ENCODE measurements at places on chromosomes 13 and 19.

- no peak for DNase-seq
Measured at GRCh38 chr13:66069570-66069969, 1160.6 kb downstream of the PCDH9 start.

GRCh38 chr13:21176982-21177284 lies 475 bp downstream of the MRPL57 start:
- no peak for DNase-seq

GRCh38 chr19:13610039-13610691 lies 103.9 kb upstream of the CACNA1A start:
- DNase-seq, result no peak

DNA sequence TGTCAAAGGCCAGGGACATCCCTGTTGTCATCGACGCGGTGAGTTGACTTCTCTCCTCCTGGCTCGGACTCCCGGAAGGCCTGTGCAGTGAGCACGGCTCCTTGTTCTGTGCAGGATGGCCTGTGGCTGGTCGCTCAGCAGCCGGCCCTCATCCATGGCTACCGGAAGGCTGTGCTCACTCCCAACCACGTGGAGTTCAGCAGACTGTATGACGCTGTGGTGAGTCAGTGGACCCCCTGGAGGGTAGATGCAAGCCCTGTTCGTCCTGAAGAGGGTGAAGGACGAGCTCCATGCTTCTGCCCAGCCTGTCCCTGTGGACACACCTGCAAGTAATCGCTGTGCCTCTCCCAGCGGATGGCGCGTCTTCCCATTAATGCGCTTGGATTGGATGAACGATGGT lies 19.2 kb downstream of the NAXD start:
- DNase-seq, result no peak

DNA sequence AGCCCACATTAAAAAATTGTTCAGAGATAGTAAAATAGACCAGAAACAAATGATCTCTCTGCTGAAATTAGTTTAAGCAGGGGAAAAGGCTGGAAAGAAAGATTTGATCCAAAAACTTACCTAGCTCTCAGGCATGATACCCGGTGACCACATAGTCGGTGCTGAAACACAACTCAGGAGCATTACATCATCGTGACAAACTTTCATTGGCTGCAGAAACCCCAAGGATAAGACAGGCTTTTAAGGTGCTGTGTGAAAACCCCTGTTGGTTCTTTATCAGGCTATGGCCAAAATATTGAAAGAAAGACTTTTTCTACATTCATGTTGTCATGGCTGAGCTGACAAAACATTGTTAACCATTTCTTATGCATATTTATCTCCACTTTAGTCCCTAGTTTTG lies 171.7 kb upstream of the KLF12 start:
- no peak for DNase-seq

GRCh38 chr13:103772576-103772975 lies 706.4 kb upstream of the SLC10A2 start:
- no peak for DNase-seq

DNA sequence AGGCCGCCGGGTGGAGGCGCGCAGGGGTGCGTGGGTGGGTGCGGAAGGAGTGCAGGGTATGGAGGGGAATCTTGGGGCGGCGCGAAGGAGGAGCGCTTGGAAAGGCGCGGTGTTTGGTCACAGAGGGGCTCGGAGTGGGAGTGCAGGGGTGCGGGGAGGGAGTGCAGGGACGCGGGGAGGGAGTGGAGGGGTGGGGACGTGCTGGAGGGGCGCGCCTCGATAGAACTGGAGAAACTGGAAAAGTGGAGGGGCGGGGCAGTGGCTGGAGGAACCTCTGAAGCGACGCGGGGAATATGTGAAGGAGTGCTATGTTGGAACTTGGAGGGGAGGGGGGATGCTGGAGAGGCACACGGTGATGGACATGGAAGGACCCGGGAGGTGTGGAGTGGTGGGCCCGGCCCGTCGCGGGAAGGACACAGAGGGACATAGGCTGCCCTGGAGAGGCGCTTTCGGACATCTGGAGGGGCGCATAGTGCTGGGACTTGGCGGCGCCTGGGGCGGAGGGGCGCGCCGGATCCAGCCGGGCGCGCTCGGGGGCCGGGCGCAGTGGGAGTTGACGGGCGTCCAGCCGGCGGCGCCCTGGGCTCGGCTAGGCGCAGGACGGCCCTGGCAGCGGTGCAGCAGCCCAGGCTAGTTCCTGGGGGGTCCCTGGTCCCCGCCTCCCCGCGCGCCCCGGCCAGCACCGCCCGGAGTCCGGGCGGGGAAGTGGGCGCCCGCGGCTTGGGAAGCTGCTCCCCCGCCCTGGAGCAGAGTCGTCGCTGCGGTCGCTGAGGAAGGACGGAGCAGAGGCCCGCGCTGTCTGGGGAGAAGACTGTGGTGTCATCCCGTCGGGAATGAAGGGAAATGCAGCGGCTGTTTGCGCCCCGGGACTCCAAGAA lies 20.8 kb upstream of the SGCG start:
- DNase-seq, result no peak

- no peak for DNase-seq
Measured at GRCh38 chr13:105991622-105992277, 543.7 kb downstream of the EFNB2 start.

GRCh38 chr19:15108145-15108844 lies 1.1 kb downstream of the SYDE1 start:
- DNase-seq, result no peak

GRCh38 chr19:16366433-16367260 lies 42.0 kb downstream of the KLF2 start:
- no peak for DNase-seq

- no peak for DNase-seq
Measured at GRCh38 chr19:57773488-57773887, 4.0 kb downstream of the ZNF586 start.

DNA sequence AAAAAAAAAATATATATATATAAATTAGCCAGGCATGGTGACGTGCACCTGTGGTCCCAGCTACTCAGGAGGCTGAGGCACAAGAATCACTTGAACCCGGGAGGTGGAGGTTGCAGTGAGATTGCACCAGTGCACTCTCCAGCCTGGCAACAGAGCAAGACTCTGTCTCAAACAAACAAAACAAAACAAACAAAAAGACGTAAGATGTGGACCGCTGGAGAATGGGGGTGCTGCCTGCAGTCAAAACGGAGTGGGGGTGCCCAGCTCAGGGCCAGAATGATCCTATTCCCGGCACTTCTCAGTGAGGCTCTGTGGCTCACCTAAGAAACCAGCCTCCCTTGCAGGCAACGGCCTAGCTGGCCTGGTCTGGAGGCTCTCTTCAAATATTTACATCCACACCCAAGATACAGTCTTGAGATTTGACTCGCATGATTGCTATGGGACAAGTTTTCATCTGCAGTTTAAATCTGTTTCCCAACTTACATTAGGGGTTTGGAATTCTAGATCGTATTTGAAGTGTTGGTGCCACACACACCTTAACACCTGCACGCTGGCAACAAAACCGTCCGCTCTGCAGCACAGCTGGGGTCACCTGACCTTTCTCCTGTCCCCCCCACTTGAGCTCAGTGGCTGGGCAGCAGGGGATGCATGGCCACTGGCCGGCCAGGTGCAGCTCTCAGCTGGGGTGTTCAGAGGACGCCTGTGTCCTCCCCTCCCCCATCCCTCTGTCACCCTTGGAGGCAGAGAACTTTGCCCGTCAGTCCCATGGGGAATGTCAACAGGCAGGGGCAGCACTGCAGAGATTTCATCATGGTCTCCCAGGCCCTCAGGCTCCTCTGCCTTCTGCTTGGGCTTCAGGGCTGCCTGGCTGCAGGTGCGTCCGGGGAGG lies at the start of gene F7:
Gene F7, plus strand, starts transcription at position 760 of the 889 bp plus-strand sequence. Its CDS starts 51 bp downstream, at position 811.
- DNase-seq, result no peak

- no peak for DNase-seq
Measured at GRCh38 chr13:36275190-36276002, 22.2 kb downstream of the CCDC169 start.

- no peak for DNase-seq
Measured at GRCh38 chr13:111480503-111480902, 160.1 kb downstream of the TEX29 start.
